ENCODE measurements at places on chromosomes 12 and 14. TPM values are rescaled to one million over a fixed set of nuclear protein-coding genes. Genes with fewer than 3 reads are reported as not detected.

Gene SMIM41
- total RNA-seq, result 0.82 TPM

Gene DHRS2
- total RNA-seq, result not detected

Gene MUCL1
- not detected for total RNA-seq

Gene POTEM
- total RNA-seq, result not detected

Gene CCDC38
- total RNA-seq, result not detected

Gene NR1H4
- total RNA-seq, result 0.92 TPM

Gene CHURC1
- total RNA-seq, result 55.2 TPM

Gene ADAM21
- total RNA-seq, result not detected
